ENCODE measurements at places on chromosomes 5 and 9.

DNA sequence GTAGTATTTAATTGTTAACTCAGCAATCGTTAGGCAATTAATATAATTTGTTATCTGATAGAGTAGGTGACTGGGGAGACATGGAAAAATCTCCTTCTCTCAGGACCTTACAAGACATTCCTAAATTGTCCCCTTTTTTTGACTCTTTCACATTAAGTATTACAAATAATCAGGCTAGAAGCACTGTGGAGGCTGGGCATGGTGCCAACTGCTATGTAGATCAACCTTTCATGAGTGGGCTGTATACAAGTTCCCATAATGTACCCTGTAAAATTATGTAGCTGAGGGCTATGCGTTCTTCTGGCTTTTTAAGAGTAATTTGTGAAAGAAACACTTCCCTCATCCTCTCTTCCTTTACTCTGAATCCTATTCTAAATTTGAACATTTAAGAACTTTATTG lies 140.2 kb downstream of the NFIB start:
- no peak for DNase-seq

GRCh38 chr5:32684260-32684659 lies 26.9 kb upstream of the NPR3 start:
- no peak for DNase-seq

DNA sequence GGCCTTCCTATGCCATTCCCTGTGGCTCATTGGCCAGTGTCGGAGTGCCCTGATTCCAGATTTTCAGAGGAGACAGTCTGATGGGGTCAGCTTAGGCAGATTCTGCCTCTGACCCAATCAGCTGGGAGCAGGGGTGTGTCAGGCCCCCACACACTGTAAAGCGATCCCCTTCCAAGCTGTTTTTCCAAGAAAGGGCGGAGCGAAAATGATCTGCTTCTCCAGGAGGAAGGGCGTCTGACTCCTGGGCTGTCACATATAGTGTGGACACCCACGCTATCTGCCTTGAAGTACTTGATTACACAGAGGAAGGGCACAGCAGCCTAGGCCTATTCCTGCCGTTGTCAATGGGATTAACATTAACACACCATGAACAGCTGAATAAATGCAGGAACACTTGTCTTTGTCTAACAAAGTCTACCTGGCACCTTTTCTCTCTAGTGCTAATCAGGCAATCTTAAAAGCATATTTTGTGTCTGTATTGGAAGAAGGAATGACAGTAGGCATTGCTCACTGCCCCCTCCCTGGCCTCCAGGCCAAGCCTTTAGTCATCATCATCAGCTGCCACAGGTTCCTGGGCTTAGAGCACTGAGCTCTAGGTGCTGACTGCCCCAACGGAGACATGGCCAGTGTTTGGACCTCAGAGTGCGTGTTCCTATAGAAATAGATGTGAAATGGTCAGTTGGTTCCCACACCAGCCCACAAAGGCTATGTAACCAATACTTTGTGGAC lies 218.7 kb downstream of the MELK start:
- DNase-seq: no peak

- no peak for DNase-seq
These were observed 12.0 kb downstream of the TTC1 start for GRCh38 chr5:160020964-160021363.

DNA sequence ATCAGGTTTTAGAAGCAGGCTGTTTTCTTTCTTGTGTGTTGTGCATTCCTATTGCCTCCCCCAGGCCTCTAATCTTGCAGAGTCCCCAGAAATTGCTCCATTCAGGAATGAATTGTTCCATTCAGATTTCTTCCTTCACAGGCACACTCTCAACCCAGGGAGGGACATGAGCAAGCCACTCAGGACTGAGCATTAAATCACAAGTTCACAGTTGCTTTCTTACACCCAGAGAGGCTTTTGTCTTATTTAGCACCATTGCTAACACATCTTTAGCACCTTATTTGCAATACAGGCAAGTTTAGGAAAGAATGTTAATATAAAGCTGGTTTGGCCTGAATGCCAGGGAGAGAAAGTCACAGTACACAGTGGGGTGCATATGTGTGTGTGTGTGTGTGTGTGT lies 221.4 kb downstream of the RAB3C start:
- no peak for DNase-seq

DNA sequence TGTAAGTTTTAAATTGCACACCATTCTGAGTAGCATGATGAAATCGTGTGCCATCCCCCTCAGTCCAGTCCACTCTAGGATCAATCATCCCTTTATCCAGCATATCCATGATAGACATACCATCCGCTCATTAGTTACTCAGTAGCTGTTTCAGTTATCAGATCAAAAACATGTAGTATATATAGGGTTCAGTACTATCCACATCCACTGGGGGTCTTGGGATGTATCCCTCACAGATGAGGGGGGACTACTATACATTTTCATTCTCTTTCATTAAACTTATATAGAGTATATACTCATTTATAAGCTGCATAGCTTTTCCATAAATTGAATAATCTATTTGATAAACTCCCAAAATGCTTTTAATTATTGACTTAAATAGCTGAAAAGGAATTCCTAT lies 67.6 kb downstream of the MEIKIN start:
- DNase-seq: no peak

GRCh38 chr5:176812269-176813259 lies 2.2 kb downstream of the UNC5A start:
- DNase-seq: no peak

DNA sequence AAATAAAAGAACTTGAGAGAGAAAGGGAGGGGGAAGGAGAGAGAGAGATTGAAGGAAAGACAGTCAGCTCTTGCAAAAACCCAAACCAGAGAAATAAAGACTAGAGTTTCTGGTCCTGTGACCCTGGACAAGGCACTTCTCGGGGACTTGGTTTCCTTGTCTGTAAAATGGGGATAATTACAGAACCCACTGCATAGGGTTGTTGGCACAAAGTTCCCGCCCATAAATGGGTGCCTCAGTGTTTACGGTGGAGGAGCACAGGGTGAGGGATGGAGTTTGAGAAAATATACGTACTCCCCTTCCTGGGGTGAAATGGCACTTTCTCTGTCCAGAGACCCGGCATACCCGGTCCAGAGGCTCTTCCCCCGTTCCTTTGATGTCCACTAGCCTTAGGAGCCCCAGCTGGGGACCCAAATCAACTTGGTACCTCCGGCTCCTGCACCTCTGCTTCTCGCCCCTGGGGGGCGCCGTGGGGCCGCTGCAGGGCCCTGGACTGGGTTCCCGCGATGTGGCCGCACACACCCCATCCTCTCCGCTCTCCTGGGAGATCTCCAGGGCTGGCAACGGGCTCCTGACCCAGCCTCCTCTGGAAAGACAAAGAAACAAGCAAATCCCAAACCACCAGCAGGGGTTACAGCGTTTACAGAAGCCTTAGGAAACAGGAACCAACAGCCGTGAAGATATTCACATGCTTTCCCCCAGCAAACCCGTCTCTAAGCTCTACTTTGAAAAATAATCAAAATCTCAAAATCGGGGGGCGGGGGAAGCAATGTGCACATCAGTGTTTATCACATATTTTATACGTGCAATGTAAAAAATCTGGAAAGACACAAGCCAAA lies 26.3 kb downstream of the PTGES start:
- peak; percentile 42 for DNase-seq

DNA sequence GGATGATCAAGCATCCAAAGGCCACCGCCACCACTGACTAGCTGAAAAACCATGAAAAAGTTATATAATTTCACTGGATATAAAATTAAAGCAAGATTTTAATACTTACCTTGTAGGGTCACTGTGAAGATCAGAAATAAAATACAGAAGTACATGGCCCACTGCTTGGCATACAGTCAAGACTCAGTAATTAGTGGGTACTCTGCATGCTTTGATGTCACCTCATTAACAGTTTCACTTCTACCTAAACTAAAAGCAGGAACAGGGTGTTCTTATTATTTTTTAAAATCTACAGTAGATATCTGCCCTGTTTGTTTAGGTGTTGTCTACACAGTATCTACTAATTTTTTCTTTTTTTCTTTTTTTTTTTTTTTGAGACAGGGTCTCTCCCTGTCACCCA lies 66.4 kb downstream of the NFIB start:
- DNase-seq: no peak

GRCh38 chr9:91045041-91045440 lies 243.4 kb downstream of the SYK start:
- no peak for DNase-seq

DNA sequence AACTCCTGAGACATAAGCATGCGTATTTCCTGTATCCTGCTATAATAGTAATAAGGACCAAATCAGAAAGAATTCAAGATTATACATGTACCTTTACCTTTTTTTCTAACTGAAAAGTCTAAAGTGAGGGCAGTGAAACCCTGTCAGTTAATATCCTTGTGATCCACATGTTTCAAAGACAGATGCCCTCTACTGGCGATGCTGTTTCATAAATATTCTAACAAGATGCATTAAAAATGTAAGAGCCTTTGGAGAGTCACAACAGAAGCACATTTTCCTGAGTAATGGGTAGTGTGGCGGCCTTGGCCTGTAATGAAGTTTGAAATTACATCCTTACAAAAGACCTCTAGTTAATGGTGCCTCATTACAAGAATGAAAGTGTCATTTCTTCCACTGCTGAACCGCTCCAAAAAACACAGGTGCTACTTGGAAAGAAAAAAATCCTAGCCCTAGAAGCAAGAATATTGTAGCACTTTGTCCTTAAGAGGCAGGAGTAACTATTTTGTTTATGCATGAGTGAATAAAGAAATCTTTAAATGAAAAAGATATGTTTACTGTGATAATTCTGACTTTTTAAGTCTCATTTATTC lies 232.6 kb downstream of the EPB41L4A start:
- DNase-seq: no peak

DNA sequence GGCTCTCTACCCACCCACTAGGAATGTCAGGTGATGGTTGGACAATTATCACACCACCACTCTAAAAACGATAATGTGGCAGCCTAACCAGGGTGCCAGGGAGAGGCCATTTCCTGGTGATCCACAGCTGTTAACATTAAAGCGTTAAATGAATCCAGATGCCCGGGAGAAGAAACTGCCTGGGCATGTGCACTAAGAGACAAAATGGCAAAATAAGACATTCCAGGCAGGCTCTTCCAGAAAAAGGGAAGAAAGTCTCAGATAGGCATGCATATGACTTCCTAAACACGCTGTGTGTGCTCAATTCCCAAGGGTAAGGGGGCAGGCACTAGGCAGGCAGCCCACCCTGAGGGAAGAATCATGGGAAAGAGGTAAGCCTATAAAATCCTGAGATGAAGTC lies 4.6 kb upstream of the TXN start:
- DNase-seq: no peak

DNA sequence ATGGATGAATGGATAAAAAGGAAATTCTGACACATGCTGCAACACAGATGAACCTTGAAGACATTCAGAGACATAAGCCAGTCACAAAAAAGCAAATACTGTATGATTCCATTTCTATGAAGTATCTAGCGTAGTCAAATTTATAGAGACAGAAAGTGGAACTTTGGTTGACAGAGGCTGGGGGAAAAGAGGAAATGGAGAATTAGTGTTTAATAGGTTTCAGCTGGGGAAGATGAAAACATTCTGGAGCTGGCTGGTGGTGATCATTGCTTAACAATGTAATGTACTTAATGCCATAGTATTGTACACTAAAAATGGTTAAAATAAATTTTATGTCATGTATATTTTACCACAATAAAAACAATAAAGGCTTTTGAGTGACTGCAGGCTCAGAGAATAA lies 24.2 kb downstream of the PPIC start:
- DNase-seq: no peak

GRCh38 chr9:127149463-127150390 lies 27.3 kb upstream of the ANGPTL2 start:
- no peak for DNase-seq

DNA sequence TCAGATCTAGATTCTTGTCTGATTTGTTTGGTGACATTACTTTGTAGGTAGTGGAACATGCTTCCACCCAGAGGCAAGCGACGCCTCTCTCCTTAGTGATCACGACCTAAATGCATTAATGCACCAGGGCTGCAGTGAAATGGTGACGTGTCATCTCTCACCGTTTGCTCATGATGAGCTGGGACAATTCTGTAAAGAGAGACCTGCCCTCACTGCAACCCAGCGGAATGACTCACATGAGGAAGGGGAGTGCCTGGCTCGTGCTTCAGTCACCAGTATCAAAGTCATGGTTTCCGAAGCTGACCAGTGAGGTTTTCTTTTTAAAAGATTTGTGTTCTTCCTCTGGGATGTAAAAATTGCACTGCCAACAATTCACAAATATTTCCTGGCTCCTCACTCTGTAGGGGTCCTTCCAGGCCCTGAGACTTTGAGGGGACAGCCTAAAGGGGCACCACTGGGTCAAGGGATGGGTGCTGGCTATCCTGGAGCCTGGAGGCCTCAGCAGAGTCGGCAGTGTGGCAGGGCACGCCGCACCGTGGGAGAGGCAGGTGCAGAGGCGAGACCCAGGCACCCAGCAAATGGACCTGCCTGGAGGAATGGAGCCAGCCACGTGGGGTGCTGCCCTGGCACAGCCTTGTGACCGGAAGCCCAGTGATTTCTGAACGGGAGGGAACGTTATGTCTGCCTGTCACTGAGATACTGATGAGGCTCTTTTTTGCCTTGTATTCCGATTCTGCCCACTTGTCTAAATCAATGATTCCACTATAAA lies 17.3 kb downstream of the QSOX2 start:
- DNase-seq: no peak

GRCh38 chr5:76524868-76525267 lies 98.3 kb downstream of the F2RL2 start:
- DNase-seq: no peak

- DNase-seq: no peak
These were observed 1.1 kb downstream of the ALDH1A1 start for GRCh38 chr9:72951520-72952380.

- DNase-seq: no peak
These were observed 113.2 kb downstream of the SLC25A46 start for GRCh38 chr5:110852053-110852452.

GRCh38 chr9:95857124-95857523 lies 18.4 kb upstream of the ERCC6L2 start:
- DNase-seq: no peak

DNA sequence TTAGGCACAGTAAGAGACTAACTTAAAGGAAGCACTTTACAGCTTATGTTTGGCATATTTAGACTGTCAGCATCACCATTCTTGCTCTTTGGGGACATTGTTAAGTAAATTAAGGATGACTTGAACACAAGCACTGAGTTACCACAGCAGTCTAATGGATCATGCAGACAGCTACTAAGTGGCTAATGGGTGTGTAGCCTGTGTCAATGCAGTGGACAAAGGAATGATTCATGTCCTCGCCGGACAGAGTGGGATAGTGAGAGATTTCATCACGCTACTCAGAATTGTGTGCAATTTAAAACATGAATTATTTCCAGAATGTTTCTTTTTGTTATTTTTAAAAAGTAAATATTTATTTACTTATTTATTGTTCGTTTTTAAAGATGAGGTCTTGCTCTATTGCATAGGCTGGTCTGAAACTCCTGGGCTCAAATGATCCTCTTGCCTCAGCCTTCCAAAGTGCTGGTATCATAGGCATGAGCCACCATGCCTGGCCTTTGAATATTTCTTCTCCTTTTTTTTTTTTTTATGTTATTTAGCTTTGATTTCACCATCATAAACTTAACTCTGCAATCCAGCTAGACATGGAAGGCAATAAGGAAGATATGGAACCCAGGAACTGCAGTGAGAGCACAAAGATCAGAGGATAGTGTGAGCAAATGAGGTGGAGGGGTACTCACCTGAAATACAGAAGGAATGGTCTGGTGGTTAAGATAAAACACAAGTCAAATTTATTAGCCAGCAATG lies 53.0 kb upstream of the KLF4 start:
- no peak for DNase-seq

Data from activated CD8-positive, alpha-beta memory T cell treated with anti-CD3 and anti-CD28 coated beads for 1 hour (primary cell).